Stimulated activated CD8-positive, alpha-beta memory T cell treated with anti-CD3 and anti-CD28 coated beads, Interleukin-2, amount 100 ng/mL, for 1 hour (primary cell): ENCODE measurements at places on chromosomes 11 and 22.

DNA sequence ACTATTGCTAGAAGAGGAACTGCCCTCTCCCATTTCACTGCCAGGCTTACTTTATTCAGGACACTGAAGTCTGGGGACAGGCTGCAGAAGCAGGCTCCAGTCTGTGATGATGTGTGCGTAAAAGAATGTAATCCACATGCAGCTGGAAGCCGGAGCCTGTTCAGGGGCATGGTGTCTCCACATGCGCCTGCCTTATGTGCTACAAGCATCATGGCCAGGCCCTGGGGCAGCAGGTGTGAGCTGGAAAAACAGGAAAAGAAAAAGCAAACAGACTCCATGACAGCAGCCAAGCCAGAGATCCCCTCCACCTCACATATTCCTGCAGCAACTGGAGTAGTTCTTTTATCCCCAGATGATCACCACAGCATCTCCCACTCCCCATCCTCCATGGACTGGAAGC, 33.4 kb downstream of the ARFGAP2 start:
- DNase-seq, result no peak

DNA sequence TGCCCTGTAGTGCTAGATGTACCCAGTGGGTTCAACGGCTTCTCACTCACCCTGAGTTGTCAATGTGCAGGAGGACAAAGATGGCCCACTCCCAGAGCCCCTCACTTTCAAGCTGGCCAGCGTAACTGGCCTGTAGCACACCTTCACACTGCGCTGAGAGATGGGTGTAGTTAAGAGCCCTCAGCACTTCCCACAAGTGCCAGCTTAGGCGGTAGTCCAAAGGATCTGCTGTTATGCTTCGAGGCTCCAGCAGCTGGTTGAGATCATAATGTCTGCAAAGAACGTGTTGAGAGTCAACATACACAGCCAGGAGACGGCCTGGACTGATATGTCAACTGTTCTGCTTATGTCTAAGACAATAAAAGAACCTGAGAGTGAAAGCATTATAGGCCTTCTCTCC, 14.7 kb upstream of the CHRNA10 start:
- DNase-seq, result no peak

DNA sequence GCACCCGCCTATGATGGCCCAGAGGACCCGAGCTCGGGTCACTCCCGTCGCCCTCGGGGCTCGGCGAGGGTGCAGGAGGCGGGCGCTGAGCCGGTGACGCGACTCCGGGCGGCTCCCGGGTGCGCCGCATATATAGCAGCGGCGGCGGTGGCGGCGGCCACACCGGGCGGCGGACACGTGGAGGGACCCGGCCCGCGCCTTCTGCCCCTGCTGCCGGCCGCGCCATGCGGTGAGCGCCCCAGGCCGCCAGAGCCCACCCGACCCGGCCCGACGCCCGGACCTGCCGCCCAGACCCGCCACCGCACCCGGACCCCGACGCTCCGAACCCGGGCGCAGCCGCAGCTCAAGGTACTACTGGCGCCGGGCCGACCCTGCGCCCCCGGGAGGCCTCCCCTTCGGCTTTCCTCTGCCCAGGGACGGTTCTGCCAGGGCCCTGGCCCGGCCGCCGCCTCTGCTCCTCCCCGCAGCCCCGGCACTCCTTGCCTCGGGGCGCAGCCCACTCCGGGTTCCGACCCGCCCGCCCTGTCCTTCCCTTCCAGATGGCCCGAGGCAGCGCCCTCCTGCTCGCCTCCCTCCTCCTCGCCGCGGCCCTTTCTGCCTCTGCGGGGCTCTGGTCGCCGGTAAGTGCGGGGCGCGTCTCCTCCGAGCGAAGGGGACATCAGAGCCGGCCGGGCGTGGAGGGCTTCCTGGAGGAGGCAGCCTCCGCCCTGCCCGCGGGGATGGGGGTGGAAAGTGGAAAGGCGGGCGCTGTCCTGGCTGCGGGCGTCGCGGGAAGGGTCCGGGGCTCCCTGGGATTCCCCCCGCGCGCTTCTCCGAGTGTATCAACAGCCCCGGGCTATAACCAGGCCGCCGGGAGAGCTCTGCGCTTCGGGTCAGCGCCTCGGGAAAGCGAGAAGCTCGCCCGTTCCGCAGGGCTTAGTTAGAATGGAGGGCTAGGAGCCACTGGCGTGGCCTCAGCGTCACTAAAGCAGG, at the start of gene GAL:
Gene GAL (plus strand): TSS at position 160 of the 972 bp plus-strand sequence. CDS start 380 bp downstream, at position 540.
- no peak for DNase-seq

DNA sequence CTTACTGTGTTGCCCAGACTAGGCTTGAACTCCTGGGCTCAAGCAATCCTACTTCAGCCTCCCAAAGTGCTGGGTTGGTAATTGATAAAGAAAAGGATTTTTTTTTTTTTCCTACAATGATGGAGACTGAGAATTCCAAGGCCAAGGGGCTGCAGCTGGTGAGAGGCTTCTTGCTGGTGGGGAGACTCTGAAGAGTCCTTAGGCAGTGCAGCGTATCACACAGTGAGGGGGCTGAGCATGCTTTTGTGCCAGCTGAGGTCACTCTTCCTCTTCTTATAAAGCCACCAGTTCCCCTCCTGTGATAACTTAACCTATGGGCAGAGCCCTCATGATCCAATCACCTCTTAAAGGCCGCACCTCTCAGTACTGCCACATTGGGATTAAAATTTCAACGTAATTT, 28.2 kb upstream of the CCDC81 start:
- no peak for DNase-seq

GRCh38 chr11:904380-904779, 6.2 kb downstream of the CHID1 start:
- DNase-seq, result no peak

GRCh38 chr11:129331871-129332274, 43.8 kb upstream of the BARX2 start:
- DNase-seq, result peak; percentile 26

- peak; percentile 64 for DNase-seq
Observed at GRCh38 chr11:65574109-65574810, 1.6 kb upstream of the EHBP1L1 start.

GRCh38 chr11:113896156-113896879, 8.3 kb upstream of the HTR3B start:
- peak; percentile 9 for DNase-seq

DNA sequence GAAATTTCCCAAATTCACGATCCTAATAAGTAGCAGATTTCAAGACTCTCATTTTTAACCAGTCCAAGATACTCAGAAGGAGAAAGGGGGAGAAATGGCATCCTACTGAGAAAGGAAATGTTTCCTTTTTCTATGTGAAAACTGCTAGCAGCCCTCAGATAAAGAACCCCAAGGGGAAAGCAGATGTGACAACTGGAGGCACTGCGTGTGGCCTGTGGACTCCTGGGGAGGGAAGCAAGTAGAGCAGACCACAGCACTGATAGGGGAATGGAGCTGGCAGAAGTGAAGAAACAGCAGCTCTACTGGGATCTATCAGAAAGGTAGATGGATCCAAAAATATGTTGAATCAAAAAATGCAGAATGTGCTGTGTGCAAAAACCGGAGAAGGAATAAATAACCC, 239.7 kb upstream of the API5 start:
- no peak for DNase-seq

- DNase-seq, result no peak
Observed at GRCh38 chr22:40721266-40721665, 42.0 kb downstream of the MCHR1 start.
